ENCODE measurements at places on chromosomes 2 and 18. TPM values are rescaled to one million over a fixed set of nuclear protein-coding genes. Genes with fewer than 3 reads are reported as not detected.

DNA sequence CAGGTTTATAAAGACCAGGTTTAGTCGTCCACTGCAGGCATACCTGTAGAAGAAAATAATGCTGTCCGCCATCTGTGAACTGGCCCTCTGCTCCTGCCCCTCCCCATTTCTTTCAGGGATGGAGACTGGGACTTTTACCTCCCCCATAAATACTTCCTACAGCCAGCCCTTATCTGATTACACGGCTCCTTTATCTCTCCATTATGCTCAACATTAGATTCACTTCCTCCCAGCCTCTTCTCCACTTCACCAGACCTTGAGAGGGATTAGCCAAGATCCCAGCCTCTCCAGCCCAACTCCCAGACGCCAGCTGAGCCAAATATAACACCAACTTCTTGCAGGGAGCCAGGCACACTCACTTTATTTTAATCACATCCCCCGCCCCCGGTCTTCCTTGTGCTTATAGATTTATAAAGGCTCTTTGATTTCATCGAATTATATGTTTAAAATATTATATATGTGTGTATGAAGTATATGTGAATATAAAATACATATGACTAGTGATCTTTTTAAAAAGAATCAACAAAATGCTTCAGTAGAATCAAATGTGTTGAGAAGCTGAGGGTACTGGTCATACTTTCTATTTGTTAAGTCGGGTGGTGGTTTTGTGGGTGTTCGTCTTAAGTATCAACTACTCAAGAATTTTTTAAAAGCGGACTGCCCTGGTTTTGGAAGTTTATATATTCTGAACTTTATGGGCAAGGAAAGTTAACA is 81.0 kb downstream of the SPRED2 start:
- DNase-seq, result no peak

GRCh38 chr2:239013678-239013976 is 165.7 kb downstream of the TWIST2 start:
- DNase-seq, result no peak

DNA sequence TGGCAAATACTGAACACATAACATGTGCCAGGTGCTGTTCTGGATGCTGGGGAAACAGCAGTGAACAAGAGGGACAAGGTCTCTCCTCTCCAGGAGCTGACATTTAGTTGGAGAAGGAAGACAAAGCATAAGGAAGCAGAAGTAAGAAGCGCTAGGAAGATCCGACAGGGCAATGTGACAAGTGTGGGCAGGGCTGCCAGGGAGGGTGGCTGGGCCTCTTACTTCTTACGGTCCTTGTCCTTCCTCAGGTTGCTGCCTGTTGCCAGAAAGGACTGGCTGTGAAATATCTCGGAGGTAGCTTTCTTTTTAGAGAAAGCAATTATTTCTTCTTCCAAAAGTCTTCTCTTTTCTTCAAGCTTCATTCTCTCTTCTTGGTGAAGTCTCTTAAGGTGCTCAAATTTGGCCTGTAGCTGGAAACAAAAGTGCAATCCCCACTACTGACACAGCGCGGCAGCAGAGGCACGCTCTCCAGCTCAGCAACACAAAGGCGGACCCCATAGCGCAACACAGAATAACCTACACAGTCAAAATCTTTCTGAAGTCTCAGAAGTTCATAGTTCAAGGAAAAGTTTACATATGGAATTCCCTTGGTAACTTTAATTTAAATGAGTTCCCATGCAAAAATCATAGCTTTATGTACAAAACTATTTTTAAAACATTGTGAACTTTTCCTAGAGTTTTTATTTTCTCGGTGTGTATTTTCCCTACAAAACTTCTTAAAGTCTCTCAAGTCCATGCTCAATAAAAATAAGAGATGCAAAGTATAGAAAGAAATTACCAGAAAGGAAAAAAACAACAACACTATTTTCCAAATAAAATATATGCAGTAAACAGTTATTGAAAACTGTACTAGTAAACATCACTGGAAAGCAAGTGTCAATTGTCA is 67.7 kb downstream of the SEPTIN10 start:
- peak; percentile 22 for DNase-seq

- DNase-seq, result no peak
Measured at GRCh38 chr2:191126386-191127085, 24.3 kb downstream of the STAT4 start.

DNA sequence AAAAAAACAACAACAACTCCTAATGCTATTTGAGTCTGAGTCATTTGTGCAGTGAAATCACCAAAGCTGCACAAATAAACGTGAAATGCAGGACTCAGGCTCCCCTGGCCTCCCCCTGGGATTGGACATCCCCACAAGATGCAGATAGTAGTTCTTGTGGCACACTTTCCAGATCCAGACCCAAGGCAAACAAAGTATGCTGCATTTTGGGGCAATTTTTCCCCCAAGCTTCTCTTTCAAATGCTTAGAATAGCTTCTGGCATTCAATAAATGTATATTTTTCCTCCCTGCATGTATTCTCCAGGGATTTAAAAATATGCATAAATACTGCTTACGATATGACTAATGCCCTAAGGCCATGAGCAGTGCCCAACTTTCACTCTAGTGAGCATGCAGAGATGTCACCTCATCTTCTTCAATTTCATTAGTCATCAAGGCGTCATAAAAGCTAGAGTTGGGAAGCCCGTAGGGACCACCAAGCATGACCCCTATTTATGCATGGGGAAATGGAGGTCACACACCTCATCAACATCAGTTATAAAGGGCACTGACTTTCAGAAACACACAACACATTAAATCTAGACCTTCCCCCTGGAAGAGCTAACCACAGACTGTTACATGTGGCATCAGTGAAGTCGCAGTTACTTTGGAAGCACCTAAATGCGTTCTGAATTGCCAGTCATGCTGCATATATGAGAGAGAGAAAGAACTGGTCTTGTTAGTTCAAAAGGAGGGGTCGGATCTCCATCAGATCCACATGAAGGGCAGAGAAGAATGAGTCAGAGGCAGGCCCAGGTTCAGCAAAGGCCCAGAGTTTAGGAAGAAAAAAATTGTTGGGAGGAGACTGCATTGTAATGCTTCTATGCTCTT is 374.1 kb downstream of the LPIN1 start:
- peak; percentile 85 for DNase-seq

GRCh38 chr2:50509852-50510251 is 522.1 kb downstream of the NRXN1 start:
- no peak for DNase-seq

BCL11A gene
- total RNA-seq, result not detected

DNA sequence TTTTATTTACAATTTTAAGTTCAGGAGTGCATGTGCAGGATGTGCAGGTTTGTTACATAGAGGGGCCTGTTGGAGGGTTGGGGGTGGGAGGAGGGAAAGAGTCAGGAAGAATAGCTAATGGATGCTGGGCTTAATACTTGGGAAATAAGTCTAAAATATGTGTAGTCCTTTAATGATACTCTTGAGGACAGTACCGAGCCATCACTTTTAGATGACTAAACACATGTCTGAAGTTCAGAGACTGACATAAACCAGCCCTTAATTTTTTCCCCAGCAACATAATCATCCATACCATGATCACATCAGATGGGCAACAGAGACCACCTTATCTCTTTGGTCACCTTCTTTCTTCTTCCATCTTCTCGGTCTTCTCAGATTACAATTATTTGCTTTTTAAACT is 189.1 kb upstream of the COL3A1 start:
- DNase-seq, result no peak

RNPEPL1 gene
- 18.1 TPM for total RNA-seq

- DNase-seq, result no peak
Measured at GRCh38 chr2:112020561-112020960, 34.5 kb upstream of the TMEM87B start.

GRCh38 chr18:74957588-74958224 is 251.2 kb downstream of the PTGR3 start:
- DNase-seq, result no peak

UGT1A4 gene
- total RNA-seq, result not detected

- DNase-seq, result peak; percentile 64
Measured at GRCh38 chr18:13889671-13890070, 25.7 kb downstream of the MC2R start.

- no peak for DNase-seq
Measured at GRCh38 chr18:543447-544078, 36.6 kb upstream of the CETN1 start.

DNA sequence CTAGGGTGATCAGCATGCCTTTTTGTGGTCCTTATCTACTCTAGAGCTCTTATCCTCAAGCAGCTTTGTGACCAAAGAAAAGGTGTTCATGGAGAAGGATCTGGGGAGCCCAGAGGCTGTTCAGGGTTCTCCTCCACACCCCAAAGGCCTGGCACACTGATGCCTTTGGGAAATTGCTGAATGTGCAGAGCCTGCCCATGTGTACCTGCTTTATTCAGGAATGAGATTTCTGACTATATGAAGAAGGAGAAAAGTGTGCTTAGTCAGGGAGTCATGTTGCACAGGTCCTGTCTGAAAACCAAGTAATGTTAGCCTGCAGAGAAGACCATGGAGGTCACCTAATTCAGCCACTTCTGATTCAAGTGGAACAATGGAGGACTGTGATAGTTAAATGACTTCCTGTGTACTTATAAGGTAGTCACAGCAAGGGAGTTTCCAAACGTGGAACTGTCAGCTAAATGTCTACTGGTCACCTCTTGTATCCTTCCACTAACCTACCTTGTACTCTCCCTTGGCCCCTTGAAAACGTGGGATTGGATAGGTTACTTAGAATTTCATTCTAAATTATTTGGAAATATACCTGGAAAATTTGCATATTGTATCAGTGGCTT is 81.3 kb downstream of the LIMS1 start:
- no peak for DNase-seq

GRCh38 chr2:64267699-64268098 is 123.5 kb upstream of the PELI1 start:
- no peak for DNase-seq

DNA sequence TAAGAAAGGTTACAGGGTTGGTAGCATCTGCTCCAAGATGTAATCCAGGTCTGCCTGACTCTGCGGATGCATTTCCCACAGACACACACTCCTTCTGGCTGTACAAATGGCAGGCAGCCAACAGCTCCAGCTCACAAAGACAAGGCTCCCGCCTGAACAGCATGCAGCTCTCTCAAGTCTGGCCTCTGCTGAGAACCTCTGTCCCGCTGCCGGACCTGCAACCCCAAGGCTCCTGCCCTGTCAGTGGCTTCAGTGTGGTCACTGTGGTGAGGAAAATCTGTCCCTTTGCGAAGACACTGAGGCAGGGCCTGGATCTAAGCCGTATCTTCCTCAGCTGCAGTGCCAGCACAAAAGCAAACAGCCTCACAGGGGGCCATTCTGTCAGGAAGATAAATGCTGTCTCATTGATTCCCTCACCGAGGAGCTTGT is 469.3 kb upstream of the MEX3C start:
- peak; percentile 10 for DNase-seq

DNA sequence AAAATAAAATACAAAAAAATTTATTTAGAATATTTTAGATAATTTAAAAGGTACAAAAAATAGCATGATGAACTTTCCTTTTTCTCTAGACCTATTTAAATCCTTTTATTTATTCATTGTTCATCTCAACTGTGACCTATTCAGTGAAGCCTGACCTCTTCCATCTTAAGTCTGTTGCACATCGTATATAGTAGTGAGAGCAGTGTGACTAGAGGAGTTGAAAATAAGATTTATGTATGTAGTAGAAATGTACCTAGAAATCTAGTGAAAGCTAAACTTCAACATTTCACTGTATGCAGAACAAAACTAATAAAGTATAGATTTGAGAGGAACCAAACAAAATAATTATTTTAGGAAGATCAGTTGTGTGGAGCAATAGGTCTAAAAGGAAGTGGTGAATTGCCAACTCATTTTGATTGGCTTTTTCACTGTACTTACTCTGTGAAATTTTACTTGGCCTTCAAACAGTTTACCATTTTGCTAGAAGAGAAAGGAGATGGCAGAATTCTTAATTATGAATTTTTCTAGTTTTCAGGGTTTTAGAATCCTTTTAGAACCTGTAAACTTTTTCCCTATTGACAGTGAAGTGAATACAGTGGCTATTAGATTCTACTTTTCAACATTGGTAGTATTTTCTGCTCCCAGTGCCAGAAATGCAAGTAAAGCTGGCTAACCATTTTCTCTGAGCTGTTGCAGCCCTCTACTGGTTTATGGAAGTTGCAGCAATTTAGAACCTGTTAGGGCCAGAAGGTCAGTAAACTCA is 11.0 kb downstream of the ANKRD12 start:
- peak; percentile 69 for DNase-seq

FBXO48 gene
- 0.91 TPM for total RNA-seq

DNA sequence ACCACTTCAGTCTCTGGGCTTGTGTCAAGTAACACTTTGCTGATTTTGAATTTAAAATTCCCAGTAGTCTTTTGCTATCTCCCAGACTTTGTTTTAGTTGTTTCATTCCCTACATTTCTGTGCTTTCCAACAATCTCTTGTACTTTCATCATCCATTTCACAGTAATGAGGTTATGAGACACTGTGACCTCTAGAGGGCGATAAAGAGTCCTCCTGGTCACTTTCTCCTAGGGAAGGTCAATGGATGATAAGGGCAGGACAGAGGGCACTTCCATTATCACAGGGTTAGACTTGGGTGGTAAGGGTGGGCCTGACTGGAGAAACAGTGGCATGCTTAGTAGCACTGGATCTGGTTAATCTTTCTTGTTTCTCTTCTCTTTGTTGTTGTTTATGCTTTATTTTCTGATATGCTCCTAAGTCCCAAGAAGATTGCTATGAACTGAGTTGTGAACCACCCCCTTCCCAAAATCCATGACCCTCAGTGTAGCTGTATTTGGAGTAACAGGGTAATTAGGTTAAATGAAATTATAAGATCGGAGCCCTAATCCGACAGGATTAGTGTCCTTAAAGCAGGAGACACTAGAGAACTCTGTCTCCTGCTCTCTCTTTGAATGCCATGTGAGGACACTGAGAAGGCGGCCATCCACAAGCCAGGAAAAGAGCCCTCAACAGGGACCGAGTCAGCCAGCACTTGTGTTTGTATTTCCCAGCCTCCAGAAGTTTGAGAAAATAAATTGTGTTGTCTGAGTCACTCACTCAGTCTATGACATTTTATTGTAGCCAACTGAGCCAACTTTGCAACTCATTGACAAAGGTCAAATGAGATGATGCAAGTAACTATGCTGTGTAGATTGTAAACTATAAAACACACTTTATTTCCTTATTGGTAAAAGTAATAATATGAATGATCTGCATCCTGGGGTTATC is 779.2 kb downstream of the CNTNAP5 start:
- peak; percentile 72 for DNase-seq

DNA sequence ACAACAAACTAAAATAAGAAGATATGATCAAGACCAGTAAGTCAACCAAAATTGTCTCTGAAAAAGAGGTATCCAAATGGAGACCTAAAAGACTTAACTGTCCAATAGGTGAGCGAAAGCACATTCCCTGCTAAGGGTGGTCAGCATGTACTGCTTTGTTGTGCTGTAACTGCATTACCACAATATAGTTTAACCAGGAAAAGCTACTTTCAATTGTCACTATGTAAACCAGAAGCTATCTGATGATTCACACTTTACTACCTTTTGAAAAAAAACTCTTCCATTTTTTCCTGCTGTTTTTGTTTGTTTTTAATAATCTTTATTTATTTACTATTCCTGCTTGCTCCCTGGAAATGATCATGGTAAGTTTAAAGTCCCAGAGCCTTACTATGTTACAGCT is 36.1 kb downstream of the ASXL2 start:
- no peak for DNase-seq

GRCh38 chr18:12656605-12656937 is 1.3 kb downstream of the SPIRE1 start:
- DNase-seq, result peak; percentile 12
